ENCODE measurements at places on chromosomes 12 and 14.

DNA sequence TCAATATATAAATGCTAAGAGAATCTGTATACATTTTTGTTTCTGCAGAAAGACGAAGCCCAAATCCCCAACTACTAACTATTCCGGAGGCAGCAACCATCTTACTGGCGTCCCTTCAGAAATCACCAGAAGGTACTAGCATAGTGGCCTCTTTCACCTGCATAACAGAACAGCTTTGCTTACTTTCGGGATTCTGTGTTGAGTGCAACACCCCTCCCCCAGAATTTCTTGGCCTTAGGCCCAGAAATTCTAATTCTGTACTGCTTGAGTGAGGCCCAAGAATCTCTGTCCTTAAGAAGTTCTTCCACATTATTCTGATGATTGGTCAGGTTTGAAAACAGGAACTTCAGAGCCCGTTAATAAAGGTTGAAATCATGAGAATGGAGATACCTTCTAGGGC, 2.9 kb downstream of the SPX start:
- DNase-seq, result no peak

DNA sequence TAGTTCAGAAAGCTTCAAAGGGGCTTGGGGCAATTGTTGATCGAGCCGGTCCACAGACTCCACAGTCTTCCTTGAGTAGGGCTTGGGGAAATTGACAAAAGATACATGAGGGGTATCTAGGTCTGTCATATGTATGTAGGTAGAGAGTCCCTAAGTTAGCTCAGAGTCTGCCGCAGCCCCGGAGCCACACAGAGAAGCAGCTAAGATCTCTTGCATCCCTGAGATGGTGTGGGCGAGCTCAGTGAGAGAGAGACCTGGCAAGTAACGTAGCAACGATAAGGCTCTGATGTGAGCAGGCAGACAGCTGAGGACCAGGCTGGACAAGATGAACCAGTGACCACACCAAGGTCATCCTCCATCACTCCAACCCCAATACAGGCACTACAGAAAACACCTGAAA, 297.6 kb downstream of the TMEM132D start:
- DNase-seq, result no peak

- peak; percentile 11 for DNase-seq
Observed at GRCh38 chr12:117646520-117646919, 285.1 kb upstream of the NOS1 start.

DNA sequence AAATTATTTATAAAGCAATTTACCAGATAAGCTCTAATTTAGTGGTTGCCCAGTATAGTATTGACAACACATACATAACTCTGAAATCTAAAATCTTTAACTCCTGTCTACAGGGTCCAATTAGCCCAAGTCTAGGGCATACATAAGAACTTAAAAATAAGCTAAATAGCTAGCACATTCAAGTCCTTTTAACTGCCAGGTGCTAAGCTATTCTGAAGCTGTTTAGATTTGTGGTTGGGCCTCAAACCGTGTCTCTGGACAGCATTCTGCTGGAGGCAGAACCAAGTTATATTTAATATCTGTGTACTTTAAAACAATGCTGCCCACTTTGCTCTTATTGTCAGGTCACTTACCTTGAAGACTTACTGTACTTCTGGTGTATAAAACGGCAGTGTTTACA, 19.0 kb downstream of the RPS6KA5 start:
- DNase-seq, result no peak

- peak; percentile 37 for DNase-seq
Observed at GRCh38 chr12:111438481-111438880, 32.8 kb downstream of the SH2B3 start.

DNA sequence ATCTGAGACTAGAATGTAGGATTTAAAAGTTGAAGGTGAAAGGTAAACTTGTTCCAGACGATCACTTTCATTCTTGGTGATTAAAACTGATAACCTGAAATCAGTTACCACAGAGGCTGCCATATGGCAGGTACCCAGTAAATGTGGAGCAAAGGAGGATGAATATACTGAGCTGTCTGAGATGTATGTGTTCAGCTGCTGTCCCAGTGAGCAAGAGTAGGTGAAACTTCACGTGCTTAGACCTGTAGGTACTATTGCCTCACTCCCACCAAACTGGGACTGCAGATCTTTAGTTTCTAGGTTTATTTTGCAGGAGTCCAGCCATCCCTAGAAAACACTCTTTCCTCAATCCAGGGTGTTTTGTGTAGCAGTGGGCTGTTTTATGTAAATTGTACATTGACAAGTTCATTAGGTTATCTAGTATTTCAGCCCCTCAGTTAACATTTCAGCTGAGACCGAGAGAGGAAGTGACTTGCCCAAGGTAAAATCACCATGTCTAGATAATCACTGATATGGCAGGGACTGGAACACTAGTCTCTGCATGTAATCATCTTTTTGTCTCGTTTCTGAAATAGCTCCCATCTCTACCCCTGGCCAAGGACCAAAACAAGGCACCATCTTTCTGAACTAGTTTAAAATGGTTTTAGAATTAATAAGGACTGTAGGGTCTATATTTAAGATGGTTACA, 62.7 kb downstream of the ATG14 start:
- no peak for DNase-seq

DNA sequence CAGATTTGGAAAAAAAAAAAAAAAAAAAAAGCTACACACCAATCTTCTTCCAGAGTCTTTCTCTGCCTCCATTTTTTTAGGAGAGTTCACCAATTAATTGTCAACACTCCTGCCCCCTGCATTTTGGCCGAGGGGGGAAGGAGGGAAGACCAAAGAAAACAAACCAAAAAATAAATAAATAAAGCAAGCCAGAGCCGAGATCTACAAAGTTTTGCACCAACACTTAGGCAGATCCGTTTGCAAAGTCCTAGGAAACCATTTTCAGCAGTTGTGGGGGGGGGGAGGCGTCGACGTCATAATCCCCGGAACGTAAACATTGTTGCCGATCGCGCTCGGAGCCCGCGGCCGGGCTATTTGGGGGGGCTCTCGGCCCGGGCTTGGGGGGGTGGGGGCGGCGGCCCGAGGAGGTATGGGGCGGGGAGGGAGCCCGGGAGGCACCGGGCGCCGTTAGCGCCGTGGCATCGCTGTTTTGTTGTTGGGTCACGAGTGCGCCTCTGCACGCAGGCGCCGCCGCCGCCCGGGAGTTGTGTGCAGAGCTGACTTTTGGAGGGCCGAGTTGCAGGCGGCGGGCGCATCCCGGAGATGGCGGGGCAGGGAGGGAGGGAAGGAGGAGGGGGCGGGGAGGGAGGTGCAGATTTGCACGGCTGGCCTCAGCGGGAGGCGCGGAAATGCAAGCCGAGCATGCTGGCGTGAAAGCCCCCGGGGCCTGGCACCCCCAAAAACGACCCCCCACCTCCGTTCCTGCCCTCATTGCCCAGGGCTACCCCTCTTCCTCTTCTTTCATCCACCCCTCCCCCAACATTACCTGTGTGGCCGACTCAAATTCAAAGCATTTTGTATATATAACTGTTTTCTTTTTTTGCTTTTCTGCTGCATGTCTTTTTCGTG, 598 bp downstream of the KDM2B start:
- peak; percentile 92 for DNase-seq

DNA sequence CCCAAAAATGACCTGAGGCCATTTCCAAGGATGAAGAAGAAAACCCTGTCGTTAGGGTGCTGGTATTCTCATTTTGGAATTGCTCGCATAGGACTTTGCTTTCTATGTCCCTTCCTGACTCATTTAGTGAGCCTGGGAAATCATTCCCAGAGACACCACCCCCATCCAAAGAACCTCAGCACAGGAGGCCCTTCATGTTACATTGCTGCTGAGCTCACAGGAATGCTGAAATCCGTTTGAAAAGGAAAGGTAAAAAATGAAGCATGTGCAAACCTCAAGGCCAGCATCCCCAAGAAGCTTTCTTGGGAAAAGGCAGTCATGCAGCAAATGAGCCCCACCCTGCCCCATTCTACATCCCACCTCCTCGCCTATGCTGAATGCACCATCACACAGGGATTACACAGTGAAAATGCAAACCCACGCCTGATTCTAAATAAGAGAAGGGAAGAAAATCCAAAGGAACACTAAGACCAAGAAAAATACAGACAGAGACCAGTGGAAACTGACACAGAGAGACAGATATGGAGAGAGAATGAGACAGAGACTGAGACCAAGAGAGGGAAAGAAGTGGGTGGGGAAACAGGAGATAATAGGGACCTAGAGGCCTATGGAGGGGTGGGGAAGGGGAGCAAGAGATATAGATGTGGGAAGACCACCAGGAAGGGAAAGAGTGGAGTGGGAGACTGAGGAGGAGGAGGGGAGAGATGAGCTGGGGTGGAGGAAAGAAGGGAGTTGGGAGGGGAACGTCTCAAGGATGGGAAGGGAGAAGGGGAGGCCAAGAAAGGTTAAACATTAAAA, 33.5 kb downstream of the NIN start:
- no peak for DNase-seq

- DNase-seq, result peak; percentile 75
Observed at GRCh38 chr12:57609101-57609780, 2.0 kb upstream of the ARHGEF25 start.

Measured in GM23338 (cell line).